ENCODE measurements at places on chromosomes 12 and 14.

GRCh38 chr14:91273273-91273884 lies 28.9 kb upstream of the GPR68 start:
- DNase-seq: no peak

- DNase-seq: no peak
Observed at GRCh38 chr14:63277591-63278183, 41.0 kb downstream of the GPHB5 start.

DNA sequence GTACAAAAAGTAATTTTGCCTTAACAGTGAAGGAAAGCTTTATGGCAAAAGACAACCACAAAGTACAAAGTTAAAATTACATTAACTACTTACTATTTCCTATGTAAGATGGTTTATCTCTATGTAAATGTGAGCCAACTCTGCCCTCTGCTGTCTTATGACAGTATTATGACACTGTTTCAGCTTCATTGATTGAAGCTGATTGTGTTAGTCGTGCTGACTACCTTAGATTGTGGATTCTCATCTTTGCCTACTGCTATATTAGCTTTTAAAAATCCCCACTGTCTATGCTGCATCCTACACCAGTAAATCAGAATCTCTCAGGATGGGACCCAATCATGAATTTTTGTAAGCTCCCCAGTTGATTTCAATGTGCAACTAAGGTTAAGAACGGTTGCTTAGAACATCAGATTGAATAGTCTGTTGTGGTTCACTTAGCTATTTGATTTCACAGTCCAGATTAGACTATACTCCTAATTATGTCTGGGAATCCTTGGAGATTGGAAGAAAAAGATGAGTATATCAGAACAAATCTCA lies 12.2 kb upstream of the SPTB start:
- DNase-seq: peak; percentile 21

DNA sequence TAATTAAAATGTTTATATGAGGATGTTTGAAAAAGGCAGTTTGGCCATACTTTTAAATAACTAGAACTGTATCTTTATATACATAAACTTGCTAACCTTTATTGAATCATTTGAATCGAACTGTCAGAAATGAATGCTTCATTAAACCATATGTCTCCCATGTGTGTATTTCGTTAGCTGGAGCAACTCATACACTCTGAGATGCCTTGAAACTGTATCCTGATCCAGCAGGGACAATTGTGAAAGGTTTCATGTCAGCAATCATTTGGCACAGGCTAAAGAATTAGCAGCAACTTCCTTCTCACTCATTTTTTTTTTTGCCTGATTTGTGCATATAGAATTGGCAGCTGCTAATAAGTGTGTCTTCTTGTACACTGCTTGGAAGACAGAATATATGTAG lies 109.9 kb downstream of the NAV3 start:
- no peak for DNase-seq

DNA sequence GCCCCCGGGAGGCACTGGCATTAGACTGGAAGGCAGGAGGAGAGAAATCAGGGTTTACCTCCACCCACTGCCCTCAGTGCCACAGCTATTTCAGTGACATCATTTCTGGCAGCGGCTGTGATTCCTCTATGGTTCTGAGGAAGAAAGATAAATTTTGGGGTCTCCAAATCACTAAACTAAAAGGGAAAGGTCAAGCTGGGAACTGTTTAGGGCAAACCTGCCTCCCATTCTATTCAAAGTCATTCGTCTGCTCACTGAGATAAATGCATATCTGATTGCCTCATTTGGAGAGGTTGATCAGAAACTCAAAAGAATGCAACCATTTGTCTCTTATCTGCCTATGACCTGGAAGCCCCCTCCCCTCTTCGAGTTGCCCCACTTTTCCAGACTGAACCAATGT lies 14.0 kb upstream of the CRY1 start:
- DNase-seq: no peak

GRCh38 chr12:67795236-67795635 lies 146.7 kb downstream of the DYRK2 start:
- DNase-seq: no peak

DNA sequence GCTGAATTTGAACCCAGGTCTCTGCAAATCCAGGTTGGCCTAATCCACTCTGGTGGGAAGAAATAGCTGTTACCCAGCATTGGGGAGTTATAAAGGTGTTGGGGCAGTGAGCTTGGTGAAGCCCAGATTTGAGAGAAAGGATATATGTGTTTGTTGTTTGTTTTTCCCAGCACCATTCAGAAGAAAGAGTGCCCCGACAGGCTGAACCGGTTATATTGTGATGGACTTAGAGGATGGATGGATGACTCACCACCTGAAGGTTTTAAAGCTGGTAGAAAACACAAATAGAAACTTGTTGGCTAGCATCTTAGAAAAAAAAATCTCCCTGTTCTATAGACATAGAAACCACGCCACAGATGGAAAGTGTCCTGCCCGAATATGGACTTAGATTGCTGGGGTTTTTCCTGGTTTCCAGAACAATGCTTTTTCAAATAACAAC lies 404.6 kb downstream of the MED13L start:
- peak; percentile 18 for DNase-seq

DNA sequence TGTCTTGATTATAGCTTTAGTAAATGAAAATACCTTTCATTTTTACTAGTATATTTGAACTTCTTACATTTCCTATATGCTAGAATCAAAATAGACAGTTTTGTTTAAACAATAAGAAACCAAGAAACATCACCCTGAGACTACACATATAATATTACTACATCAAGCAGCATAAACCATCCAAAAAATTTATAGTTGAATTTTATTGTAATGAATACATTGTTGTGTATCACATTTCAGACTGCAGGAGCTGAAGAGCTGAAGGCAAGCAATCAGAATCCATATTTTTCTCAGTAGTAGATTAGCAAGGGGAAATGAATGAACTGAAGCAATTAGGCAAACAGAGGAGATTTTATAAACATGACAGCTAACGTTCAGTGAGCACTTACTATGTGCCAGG lies 379.2 kb downstream of the BTG1 start:
- DNase-seq: no peak

- DNase-seq: no peak
Observed at GRCh38 chr14:23364164-23365035, 572 bp downstream of the EFS start.

- DNase-seq: peak; percentile 53
Observed at GRCh38 chr12:80553316-80553715, 109.3 kb downstream of the PTPRQ start.

- peak; percentile 48 for DNase-seq
Observed at GRCh38 chr12:24496755-24497154, 452.1 kb downstream of the BCAT1 start.

DNA sequence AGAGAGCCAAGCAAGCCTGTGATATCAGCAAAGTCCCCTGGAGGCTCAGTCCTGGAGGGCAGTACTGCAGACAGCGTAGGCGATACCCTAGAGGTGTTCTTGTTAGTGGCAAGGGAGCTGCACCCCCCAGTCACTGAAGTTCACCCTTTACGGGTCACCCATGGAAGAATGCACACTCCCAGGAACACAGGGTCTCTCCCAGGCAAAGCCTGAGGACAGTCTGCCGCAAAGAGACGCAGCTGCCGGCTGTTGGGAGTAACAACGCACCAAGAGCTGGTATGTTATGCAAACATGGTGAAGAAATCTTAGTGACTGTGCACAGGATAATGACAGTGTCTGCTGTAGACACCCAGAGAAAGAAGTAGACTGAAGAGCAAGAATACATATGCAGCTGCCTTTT lies 43.5 kb upstream of the NOS1 start:
- no peak for DNase-seq

GRCh38 chr14:82075566-82075965 lies 541.9 kb upstream of the SEL1L start:
- DNase-seq: no peak

GRCh38 chr12:14954269-14954668 lies 7.1 kb downstream of the ARHGDIB start:
- DNase-seq: no peak

DNA sequence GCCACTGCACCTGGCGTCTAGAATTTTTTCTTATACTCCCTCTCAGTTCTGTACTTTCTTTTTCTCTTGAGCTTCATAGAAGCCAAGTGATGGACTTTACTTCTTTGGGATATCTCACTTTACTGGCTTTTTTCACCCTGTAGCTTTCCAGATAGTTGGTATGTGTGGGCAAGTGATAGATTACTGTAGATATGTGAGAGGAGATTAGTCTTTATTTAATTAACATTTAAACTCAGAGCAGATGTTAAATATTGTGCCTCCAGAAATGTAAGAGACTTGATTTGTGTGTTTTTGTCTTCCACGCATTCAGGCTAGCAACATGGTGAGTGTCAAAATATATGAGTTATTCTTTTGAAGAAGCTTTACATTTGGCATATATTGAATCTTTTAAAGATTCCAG lies 39.5 kb upstream of the SLC17A8 start:
- no peak for DNase-seq

DNA sequence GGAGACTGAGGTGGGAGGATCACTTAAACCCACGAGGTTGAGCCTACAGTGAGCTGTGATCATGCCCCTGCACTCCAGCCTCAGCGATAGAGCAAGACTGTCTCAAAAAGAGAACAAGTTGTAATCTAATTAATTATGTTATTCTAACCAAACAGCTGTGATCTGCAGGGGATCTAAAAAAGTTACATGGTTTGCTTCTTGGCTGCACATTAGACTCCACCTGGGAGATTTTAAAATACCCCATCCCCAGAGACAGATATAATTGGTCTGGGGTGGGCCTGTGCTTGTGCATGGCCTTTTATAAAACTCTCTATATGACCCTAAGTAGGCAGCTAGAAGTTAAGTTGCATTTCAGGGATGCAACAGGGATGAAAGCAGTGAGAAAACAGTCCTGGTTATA lies 76.7 kb downstream of the SCAF11 start:
- DNase-seq: no peak

DNA sequence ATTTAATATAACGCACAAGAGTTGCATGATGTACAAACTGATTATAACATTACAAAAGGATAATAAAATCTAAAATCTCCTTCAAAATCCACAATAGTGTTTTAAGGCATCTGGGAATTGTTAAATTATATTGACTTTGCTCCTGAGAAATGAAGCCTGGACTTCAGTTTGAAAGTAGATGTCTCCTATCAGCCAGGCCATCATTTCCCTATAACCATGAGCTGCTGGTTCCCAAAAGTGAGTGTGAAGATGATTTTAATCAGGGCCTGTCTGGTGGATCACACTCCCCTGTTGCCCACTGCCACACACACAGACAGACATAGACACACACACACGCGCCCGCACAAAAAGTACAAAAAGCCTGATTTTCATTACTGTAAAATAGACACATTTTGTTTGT lies 480.7 kb downstream of the RPS29 start:
- no peak for DNase-seq

- DNase-seq: no peak
Observed at GRCh38 chr12:102096855-102097254, 23.1 kb downstream of the NUP37 start.

DNA sequence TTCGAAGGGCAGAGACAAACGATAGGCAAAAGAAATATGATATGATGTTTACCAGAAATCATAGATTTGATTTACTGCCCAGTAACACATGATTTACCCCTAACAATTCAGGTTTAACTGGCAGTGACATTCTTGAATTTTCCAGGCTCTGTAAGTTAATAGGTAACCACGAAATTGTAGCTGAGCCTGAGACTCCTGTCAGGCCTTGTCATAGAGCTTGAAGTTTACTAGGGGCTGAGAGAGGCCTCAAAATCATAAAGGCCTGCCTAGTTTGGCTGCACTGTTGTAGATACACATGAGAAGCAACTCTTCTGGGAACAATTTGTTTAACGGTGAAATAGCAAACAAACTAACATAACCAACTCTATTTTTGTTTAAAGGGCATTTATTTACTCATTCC lies 3.3 kb downstream of the ERP27 start:
- DNase-seq: no peak

DNA sequence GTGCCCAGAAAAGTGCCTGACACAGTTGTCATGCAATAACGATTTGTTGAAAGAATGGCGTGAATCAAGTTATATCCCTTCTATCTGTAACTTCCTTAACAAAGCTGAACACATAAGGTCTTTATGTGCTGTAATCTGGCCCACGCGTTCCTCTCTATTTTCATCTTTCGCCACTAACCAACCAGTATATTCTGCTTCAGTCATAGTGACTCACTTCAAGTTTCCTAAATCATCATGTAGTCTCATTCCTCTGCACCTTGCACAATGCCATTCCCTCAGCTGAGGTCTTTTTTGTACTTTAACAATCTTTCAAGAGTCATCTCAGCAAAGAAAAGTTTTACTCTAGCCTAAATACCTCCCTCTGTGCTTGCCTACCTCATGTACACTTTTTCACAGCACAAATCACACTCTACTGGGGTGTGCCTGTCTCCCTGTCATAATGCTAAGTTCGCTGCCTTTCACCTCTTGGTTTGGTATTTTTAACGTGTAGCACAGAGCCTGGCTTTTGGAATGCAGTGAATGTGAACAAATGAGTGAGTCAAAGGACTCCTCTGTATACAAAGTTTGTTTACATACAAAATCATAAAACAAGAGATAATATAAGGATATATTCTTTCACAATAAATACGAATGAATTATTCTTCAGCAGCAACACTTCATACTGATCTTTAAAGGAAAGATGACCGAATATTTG lies 2.9 kb upstream of the CMAS start:
- no peak for DNase-seq

GRCh38 chr14:81509321-81509720 lies 24.3 kb downstream of the SEL1L start:
- no peak for DNase-seq

DNA sequence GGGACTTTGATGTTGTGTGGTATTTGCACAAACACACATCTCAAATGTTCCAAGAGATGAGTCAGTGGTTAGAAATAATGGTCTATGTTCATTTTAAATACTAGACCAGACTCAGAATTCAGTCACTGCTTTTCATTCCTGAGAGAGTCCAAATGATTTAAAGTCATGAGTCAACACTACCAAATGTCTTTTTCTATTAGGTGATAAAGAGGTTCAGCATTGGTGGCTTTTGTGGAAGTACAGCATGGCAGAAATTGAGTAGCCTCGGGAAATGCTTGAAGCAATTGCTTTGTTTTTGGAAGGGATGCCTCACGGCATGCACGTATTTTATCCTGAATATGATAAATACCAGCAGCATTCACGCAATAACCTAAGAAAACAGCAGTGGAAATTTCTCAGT lies 115.7 kb downstream of the DIO2 start:
- peak; percentile 21 for DNase-seq

DNA sequence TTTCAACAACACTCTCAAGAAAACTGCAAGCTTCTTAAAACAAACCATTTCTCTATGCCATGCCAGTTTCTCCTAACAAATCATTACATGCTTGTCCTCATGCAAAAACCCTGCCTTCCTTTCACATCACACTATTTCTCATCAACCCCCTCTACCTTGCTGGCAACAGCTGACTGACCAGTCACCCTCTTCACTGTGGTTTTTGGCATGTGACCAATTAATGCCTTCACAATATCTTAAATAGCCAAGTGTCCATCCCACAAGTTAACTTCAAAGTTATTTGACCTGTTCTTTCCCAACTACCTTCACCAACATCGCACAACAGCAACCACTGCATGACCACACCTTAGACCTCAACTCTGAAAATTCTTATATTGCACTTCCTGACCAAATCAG lies 159.6 kb downstream of the CEP128 start:
- peak; percentile 58 for DNase-seq

- DNase-seq: no peak
Observed at GRCh38 chr12:75953312-75953906, 78.2 kb downstream of the PHLDA1 start.

Data from kidney epithelial cell (primary cell).